ENCODE measurements at places on chromosomes 5 and 9.

- no peak for DNase-seq
Measured at GRCh38 chr5:59351076-59351794, 542.3 kb downstream of the PDE4D start.

GRCh38 chr9:77427256-77427927 lies 220.7 kb downstream of the GNA14 start:
- DNase-seq = no peak

DNA sequence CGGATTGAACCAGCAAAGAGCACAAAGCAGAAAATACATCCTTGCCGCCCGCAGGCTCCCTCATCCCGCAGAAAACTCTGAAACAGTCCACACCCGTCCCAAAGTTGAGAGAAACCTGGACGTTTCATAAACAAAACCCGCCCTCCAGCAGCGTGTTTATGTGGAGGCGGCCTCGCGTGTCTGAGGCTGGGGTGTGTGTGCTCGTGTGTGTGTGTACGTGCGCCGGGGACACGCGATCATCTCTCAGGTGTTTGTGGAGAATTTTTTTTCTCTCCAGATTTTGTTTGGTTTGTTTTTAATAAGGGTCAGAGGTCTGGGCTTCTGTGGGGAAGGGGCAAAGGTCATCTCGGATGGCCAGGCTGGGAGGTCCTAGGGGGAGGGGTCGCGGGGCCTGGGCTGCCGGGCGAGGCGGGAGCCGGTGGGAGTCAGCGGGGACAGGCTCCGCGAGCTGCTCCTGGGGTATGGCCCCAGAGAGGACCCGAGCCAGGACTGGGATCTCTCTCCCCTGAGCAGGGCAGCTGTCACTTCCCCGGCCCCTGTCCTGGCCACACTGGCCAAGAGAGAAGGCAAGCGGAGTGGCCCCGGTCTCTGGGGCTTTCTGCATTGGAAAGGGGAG lies 206.4 kb downstream of the C9orf50 start:
- peak; percentile 33 for DNase-seq

- no peak for DNase-seq
Measured at GRCh38 chr5:33425314-33425713, 15.5 kb upstream of the TARS1 start.

DNA sequence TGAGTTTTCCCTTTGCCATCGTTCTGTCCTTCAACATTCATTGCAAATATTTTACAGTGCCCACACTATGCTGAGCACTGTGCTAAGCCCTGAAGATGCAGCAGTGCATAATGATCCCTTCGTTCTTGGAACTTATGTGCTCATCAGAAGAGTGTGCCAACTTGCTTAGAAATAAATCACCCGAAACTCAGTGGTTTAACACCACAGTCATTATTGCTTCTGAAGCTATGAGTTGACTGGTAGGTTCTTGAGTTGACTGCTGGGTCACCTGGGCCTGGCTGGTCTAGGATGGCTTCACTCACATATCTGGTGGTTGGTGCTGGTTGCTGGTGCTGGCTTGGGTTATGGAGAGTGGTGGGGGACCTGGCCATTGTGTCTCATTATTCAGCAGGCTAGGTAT lies 20.9 kb downstream of the PCSK5 start:
- no peak for DNase-seq

DNA sequence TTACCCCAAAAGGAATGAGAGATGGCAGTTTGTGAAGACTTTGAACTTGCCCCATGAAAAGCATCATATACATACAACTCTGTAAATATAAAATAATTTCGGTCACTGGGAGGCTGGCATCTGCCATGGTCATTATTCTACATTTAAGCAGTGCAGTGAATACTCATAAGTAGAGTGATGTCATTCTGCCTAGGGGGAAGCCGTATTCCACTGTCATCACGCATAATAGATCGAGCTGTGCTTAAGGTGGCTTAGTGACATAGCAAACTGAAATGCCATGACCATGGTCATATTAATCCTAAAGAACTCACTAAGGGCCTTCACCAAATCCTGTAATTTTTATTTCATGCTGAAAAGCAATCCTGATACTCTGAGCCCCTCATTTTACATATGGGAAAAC lies 42.4 kb upstream of the NR4A3 start:
- DNase-seq = no peak

GRCh38 chr5:176812269-176813259 lies 2.2 kb downstream of the UNC5A start:
- no peak for DNase-seq

DNA sequence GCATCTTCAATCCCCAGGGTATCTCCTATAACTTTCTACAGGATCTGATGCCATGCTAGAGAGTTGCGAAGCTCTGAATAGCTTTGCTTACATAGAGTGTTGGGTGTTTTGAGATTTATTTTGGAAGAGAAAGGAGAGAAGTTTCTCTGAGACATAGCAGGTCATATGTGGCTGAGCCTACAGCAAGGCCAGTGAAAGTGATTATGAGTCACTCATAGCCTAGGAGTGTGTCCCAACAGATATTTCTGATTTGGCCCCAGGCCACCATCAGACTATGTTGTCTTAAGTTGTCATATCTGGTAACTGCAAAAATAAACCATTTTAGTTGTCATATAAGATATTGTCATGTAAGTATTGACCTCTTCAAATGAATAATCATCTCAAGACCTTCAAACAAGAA lies 132.0 kb upstream of the RAI14 start:
- DNase-seq = no peak

- DNase-seq = no peak
Measured at GRCh38 chr5:174252121-174252520, 206.6 kb downstream of the NSG2 start.
